COR-L47 (cell line): ENCODE measurements at places on chromosomes 4 and X.

- no peak for DNase-seq
Observed at GRCh38 chr4:2731907-2732317, 24.2 kb downstream of the TNIP2 start.

DNA sequence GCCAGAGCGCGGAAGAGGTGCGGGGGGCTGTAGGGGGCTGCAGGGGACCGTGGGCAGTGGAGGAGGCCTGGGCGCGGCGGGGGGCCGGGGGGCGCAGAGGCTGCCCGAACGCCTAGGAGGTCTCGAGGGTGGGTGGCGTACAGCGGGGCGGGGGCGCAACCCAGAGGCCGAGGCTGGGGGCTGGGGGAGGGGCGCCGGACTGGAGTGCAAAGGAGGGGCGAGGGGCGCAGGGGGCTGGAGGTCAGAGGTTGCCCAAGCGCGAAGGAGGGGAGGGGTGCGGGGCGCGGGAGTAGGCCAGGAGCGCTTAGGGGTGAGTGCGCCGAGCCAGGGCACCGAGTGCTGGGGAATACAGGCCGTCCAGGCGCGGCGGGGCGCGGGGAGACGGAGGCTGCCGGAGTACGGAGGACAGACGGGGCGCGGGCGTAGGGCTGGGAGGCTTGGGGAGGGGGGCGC, 255 bp downstream of the GYG2 start:
- DNase-seq, result no peak

- no peak for DNase-seq
Observed at GRCh38 chrX:10048076-10048475, 80.9 kb downstream of the CLDN34 start.

GRCh38 chr4:37447886-37448285, 203.3 kb downstream of the NWD2 start:
- DNase-seq, result no peak

- DNase-seq, result no peak
Observed at GRCh38 chr4:726838-727237, 21.2 kb downstream of the PCGF3 start.

GRCh38 chrX:48632207-48632606, 34.9 kb downstream of the WDR13 start:
- DNase-seq, result no peak

DNA sequence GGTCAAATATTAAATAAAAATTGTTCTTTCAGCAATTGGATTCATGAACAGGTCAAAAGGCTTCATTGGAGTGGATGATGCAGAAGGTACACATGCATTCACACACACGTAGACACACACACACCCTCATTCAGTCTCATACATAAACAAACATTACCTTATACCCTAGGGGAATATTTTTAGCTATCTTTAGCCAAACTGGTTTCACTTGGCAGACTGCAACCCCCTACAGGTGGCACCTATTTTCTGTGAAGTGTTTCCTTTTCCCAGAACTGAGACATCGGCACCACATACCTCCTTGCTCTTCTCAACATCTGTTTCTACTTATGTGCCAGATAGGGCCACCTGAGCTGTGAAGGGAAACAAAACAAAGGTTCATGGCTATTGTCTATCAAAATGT, 18.5 kb upstream of the KDR start:
- no peak for DNase-seq

- DNase-seq, result no peak
Observed at GRCh38 chrX:23822397-23822796, 39.4 kb downstream of the SAT1 start.

DNA sequence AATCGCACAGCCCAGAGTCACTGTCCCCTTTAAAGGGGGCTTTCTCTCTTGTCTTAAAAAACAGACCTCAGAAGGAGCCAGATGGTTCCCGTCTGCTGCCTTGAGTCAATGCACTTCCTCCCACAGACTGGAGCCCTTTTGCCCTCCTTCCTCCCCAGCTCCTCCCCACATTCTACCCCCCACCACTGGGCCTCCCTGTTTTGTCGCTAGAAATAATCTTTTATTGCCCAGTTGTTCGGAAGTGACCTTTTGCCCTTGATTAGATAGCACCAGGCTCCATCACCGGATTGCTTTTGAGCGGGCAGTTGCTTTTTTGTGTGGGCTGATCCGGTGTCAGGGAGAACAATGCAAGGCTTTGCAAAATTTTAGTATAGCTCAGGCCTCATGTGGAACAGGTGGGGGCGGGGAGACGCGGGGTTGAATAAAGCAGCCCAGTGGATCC, 47.7 kb downstream of the SPRY1 start:
- no peak for DNase-seq

DNA sequence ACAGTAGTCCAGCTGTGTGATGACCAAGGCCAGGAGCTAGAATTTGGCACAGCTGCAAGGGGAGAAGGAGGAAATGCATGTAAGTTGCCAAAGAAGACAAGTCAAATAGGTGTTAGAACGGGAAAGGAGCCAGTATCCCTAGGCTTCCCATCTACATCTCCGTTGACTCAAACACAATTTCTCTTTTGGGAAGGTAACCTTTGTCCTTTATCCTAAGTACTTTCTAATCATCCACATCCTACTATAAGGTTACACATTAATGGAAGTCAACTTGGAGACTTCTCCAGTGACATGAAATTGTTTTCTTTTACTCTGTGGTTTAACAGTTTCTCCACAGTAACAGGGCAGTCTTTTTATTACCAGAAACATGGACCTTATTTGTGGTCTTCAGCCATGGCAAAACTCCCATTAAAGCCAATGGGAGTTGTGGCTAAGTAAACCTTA, 620.0 kb downstream of the ANKRD50 start:
- DNase-seq, result no peak

DNA sequence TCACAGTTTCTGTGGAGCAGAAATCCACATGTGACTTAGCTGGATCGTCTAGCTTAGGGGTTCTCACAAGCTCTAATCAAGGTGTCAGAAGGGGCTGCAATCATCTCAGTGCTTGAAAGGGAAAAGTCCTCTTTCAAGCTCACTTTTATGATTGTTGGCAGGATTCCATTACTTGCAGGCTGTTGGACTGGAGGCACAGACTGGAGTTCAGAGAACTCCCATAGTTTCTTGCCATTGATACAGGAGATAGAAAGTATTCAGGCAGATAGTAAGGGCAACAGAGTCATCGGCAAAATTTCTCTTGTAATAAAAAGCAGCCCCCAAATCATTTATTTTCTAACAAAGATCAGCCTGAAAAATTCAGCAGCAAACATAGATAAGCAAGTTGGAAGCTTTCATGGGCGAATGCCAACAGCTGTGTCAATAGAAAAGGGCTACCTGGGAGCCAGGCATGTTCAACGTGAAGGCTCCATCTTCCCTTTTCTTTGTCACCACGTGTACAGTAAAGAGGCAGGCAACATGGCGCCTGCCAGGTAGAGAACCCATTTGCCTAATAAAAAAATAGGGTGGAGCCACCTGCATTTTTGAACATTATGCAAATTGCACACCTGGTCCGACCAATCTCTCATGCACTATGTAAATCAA, 64.4 kb downstream of the CXCL13 start:
- peak; percentile 62 for DNase-seq

- peak; percentile 59 for DNase-seq
Observed at GRCh38 chr4:41692717-41693345, 55.7 kb downstream of the PHOX2B start.

DNA sequence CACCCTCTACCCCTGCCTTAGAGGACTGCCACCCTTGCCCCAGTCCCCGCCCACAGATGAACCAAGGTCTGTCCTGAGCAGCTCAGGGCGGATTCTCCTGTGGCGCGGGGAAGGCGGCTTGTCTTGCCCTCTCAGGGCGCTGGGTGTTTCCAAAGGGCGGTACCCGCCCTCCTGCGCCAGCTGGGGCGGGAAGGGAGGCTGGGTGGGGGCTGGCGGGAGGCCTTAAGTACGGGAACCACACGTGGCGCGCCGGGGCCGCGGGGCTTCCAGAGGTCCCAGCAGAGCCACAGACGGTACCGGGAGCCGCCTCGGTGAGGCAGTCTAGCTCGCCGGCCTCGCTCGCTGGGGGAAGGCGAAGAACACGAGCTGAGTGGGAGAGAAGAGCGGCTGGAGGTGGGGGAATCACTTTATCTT, 361.1 kb downstream of the MID1IP1 start:
- DNase-seq, result no peak

DNA sequence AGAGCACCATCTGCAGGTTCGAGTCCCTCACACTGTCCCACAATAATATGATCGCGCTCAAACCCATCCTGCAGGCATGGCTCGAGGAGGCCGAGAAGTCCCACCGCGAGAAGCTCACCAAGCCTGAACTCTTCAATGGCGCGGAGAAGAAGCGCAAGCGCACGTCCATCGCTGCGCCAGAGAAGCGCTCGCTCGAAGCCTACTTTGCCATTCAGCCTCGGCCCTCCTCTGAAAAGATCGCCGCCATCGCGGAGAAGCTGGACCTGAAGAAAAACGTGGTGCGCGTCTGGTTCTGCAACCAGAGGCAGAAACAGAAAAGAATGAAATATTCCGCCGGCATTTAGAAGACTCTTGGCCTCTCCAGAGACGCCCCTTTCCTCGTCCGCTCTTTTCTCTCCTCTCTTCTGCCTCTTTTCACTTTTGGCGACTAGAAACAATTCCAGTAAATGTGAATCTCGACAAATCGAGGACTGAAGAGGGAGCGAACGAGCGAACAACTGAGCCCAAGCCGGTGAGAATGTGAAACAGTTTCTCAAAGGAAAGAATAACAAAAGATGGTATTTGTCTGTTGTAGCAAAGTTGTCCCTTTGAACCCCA, 1.9 kb downstream of the POU4F2 start:
- DNase-seq, result no peak

GRCh38 chr4:124753941-124754581, 41.5 kb upstream of the ANKRD50 start:
- DNase-seq, result peak; percentile 16

DNA sequence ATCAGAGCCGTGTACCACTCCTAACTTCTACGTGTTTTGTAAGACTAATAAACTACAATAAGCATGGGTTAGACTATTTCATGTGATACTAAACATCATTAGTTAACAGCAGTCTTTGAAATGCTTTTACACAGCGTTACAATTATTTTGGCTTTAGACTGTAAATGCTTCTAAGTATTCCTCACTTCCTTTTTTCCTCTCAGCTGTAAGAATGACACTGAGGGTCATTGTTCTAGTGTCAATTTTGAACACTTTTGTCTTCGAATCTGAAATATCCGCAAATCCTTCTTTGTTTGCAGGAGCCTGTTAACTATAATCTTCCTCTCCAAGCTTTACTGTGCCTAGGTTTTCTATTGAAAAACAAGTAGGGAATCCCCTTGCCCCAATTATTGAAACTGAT, 1.5 kb downstream of the ABCE1 start:
- no peak for DNase-seq

DNA sequence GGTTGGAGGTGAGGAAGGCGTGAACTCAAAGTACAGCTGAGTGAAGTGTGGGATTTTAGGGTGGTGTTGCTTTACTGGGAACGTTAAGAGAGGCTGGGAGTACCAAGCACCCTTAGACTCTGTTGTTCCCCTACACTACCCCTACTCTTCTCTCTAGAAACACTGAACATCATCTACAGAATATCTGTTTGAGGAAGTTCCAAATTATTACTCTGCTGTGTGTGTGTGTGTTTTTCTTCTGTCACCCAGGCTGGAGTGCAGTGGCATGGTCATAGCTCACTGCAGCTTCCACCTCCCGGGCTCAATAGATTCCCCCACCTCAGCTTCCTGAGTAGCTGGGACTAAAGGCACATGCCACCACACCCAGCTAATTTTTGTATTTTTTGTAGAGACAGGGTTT, 76.7 kb upstream of the AP1S2 start:
- DNase-seq, result no peak

DNA sequence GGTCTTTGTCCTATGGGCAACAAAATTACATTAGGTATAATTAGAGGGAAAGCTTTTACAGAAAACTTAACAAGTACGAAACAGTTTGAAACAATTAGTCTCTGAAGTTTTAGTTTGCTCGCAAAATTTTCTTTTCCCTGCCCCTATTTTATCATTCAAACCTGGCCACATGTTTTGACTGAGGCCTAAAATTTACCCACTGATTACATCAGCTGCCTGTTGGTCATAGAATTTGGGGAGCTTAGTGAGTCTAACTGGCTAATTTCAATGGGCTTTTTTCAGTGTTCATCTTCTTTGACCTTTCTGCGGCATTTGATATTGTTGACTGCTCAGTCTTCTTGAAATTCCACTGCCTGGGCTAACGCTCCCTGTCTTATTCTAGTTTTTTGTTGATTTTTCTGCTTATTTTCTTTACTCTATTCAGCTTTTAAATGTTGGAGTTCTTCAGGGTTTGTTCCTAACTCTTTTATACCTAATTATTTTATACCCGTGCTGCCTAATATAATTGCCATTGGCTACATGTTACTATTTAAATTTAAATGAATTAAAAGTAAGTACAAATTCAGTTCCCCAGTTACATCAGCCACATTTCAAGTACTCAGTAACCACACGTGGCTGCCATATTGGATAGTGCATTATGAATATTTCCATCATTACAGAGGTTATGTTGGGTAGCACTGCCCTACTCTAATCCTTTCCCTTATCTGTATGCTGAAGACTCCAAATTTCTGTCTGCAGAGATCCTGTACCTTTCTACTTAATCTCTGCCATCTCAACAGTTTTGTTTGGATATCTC, 87.5 kb downstream of the SNX25 start:
- no peak for DNase-seq

GRCh38 chr4:25088093-25088952, 57.6 kb upstream of the LGI2 start:
- DNase-seq, result no peak

DNA sequence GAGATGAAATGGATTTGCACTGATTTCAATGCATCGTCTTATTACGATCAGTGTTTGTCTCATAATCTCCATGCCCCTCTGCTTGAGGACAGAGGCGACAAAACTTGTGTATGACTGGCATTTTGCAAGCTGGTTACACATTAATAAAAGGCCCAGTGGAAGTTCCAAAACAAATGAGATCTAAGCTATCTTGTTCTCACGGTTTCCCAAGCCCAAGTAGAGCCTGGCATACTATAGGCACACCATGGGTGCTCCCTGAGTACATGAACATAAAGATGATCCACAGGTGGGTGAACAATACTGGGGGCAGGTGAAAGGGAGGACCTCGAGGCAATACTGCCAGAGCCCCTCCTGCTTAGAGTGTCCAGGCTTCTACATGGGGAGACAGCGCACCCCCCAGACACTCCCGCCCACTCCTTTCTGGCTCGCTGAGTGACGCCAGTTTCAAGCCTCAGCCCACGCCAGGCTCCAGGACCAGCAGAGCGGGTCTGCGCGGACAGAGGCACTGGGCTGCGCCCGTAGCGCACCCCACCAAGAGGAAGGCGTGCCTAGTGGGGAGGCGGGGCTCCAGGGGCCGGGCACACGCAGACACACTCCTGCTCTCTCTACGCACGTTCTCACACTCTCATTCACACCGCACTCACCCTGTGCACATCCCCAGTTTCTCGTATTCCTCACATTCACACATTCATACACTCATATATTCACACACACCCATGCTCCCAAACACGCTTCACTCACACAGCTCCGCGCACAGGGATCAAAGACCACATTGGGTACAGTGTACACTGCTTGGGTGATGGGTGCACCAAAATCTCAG, 8.9 kb upstream of the GSX2 start:
- DNase-seq, result no peak

DNA sequence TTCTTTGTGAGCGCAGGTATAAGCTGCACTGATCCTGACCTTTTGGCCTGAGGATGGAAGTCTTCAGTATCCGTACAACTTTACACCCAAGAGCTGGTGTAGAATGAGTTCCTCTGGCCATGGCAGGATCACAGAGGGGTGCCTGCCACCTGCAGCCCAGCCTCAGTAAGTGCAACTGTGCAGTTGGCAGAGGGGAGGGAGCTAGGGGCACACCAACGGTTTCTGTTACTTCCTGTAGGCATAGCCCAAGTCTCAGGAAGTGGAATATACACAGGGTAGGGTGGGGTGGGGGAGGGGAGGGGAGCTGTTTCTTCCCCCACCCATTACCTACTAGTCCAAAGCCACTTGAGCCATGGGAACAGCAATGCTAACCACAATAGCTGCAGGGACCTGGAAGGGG, 85.4 kb upstream of the GBA3 start:
- peak; percentile 38 for DNase-seq

GRCh38 chr4:105455998-105456397, 17.9 kb downstream of the PPA2 start:
- DNase-seq, result no peak
